ENCODE measurements at places on chromosomes 4 and X.

- DNase-seq, result no peak
Observed at GRCh38 chr4:187668526-187669082, 327.0 kb upstream of the ZFP42 start.

GRCh38 chrX:69808375-69808774, 192.5 kb downstream of the EDA start:
- DNase-seq, result no peak

- no peak for DNase-seq
Observed at GRCh38 chr4:123844374-123844773, 447.8 kb downstream of the SPRY1 start.

GRCh38 chrX:38166478-38167083, 54.1 kb downstream of the SRPX start:
- no peak for DNase-seq

DNA sequence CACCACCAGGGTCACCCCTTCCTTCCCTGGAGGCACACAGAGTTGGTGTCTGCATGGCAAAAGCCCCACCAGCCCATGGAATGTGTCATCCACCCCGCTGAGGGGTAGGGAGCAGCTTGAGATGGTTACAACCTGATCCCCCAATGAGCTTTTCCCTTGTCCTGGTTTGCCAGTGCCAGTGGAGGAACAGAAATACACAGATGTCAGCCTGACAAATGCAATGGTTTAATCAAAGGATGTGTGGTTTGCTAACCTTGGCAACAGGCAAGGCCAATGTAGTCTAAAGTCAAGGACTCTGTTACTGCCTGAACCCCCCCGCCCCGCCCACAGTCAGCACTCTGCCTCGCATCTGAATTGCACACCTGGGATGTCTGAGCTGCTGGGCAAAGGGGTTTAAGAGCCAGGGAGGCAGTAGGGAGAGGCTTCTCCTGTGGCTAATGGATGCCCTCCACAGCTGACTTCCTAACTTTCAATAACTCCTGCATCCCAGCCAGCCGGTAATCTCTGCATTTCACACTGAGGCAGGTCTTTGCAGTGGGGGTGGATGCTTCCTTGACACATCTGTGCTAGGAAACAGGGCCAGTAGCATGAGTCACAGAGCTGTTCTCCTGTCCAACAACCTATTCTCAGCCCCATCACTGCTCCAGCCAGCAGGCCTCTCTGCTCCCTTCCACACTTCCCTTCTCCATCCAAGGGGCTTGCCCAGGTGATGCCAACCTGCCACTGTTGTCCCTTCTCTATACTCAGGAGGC, 137.5 kb downstream of the AMMECR1 start:
- no peak for DNase-seq

- no peak for DNase-seq
Observed at GRCh38 chrX:22141047-22141730, 109.1 kb downstream of the PHEX start.

DNA sequence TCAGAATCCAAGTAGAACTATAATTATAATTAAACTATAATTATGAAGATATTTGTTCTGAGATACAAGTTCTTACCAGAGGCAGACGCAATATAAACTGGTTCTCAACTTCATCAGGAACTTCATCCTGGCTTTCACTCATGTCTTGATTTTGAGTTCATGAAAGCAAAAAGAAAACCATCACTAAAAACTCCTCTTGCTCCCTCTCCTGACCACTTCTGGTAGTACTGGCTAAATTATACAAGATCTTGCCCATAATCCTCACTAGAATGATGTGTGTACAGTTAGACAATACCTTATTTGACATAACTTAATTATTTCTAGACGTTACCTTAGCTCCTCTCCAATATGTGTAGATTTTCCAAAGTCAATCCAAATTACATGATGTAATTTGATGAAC, 3.7 kb downstream of the TAF7L start:
- peak; percentile 4 for DNase-seq

- DNase-seq, result no peak
Observed at GRCh38 chr4:75612306-75612705, 18.0 kb downstream of the CDKL2 start.

GRCh38 chr4:184283659-184284335, 66.1 kb upstream of the ENPP6 start:
- DNase-seq, result no peak

DNA sequence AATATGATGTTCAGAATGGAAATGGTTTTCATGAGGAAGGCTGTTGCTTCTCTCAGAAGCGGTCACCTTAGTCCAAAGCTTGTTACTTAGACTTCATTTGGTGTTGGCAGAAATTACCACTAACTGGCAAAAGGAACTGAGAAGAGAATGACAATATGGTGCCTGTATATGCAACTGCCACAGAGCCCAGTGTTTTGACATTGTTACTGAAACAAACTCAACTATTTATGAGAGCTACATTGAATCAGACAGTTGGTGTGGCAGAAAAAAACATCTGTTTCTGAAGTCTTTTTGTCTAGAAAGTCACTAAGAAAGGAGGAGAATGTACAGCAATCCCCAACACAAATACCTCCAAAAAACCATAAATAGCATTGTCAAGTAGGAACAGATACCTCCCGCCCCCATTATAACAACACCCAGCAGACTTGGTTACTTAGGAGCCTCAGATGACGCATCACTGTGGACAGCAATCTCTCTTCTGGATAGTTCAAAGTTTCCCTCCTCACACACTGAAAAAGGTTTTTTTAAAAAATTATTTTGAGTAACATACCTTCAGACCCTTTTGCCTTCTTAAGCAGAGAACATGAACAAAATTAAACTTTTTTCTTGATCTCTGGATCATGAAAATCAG, 92.2 kb downstream of the MAML3 start:
- no peak for DNase-seq

DNA sequence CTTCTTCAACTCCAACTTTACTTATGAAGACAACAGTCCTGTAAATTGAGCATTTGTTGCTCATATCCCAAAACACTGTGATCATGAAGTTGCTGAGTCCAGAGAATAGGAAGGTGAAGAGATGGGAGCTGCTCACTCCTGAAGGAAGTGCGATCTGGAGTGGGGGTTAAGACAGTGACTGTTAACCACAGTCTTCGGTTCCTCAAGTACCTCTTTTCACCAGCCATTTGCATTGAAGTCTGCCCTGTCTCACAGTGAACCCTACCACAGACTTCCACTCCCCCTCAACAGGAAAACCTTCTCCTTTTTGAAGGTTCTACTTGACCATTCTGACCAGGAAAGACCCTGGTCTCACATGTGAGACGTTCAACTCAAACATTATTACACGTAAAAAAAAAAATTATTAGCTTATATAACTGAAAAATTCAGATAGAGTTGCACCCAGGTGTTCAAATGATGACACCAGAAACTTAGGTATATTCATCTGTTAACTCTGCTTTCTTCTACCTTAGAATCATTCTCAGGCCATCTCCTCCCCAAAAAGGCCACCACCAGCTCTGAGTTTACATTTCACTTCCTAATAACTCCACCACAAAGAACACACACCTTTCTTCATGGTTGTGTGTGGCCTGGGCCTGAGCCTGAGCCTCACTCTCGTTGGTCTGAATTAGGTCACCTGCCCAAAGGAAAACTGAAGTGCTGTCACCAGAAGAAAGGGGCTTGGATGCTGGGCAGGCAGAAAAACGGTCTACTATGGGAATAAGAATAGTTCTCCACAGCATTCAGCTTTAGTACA, 199.2 kb downstream of the DCTD start:
- no peak for DNase-seq

DNA sequence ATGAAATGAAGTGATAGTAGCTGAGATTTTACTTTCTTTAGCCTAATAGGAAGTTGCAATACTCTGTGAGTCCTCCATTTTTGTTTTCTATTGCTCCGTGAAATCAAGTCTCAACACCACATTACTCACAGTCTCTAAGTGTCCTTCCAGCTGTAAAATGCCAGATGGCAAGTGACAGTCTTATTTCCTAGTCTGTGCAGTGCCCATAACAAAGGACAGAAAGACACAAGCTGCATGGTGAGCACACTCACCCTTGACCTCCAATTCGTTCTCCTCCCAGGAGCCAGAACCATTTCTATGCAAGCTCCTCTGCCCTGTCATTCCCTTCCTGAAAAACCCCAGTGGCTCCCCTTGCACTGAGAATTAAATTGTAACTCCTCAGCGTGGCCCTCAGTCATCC, 101.6 kb downstream of the PARM1 start:
- DNase-seq, result no peak

DNA sequence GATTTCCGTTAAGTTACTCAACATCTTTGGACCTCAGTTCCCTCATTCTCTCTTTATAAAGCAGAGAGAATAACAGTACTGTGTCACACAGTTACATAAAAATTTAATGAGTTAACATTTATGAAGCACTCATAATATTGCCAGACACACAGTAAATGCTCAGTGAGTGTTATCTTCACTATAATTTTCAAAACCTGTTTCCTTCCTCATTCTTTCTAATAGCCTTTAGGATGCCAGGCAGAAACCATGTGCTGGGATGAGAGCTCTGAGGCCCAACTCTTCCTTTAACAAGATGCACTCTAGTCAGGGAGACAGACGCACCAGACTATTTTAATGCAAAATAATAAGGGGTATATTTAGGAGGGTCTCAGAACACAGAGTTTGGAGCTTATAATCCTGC, 208.2 kb downstream of the STK32B start:
- DNase-seq, result no peak

- no peak for DNase-seq
Observed at GRCh38 chr4:159966746-159967145, 863.9 kb downstream of the RAPGEF2 start.

DNA sequence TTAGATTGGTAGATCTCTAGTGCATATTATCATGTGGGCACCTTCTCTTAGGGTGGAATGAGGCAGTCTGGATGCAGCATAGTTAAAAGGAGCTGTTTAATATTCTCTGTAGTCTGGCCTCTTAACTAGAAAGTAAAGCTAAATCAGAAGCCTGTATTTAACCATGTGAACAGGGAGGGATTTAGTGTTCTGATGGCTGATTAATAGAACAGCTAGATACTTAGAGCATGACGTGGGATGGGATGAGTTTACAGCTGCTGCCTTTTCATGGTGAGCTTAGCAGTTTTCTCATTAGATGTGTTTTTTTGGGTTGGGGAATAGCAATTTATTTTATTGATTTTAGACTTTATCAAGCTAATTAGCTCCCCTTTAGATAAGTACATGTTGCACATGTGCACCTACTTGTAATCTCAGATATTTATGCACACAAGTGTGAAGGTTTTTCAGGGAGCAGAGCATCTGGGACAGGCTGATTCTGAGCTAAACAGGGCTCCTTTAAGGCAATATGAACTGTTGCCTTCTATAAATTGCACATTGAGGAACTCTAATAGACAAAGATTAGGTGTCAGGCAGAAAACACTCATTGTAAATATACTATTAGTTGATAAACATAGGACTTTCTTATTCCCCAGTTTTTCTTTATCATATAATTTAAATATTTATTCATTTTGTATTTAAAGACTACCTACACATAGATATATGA, 34.1 kb downstream of the YIPF6 start:
- no peak for DNase-seq

GRCh38 chr4:110046588-110047049, 133.9 kb downstream of the EGF start:
- no peak for DNase-seq

GRCh38 chr4:161991811-161992210, 172.0 kb downstream of the FSTL5 start:
- no peak for DNase-seq

- no peak for DNase-seq
Observed at GRCh38 chr4:167452922-167453430, 218.7 kb upstream of the SPOCK3 start.

DNA sequence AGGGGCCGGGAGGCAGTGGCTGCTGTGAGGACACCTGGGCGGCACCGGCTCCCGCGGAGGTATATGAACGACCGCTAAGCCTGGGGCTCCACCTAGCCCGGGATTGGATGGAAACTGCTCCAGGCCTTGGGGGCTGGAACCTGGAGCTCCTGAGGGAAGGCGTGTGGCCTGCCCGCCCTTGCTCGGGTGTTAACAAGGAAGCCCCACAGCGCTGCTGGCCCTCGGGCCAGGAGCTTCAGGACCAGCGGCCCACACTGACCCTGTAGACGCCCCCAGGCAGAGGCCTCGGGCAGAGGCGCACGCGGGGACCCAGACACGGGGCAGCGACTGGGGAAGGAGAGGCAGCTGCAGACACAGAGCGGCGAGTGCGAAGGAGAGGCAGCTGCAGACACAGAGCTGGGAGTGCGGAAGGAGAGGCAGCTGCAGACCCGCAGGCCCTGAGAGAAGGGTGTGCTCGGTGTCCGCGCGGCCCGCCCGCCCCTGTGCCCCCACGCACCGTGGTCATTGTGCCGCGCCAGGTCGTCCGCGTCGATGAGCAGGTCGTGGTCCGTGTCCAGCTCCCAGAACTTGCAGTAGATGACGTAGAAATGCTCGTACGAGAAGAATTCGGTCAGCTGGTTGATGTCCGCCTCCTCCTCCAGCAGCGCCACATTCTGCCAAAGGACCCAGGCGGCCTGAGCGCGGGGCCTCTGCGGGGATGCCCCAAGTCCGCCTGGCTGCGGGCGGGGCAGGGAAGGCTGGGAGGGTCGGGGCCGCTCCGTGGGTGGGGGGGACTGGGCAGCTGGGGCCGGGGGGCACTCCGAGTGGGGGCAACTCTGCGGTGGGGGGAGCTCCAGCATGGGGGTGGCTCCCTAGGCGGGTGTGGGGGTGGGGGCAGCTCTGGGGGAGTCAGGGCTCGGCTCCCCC, 26.7 kb upstream of the GTPBP6 start:
- DNase-seq, result no peak

DNA sequence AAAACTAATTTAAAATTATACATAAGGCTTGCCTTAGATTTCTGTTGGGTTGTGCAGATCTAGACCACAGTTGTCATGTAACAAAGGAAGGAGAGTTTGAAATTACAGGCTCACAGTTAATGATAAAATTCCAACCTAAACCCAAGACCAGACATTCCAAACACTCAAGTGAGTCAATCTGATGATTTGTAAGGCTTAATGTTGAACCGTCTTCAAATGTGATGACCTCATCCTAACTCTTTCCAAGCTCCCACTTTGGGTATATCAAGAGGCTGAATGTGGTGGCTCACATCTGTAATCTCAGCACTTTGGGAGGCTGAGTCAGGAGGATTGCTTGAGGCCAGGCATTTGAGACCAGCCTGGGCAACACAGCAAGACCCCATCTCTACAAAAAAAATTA, 149.2 kb downstream of the TBL1X start:
- DNase-seq, result no peak

DNA sequence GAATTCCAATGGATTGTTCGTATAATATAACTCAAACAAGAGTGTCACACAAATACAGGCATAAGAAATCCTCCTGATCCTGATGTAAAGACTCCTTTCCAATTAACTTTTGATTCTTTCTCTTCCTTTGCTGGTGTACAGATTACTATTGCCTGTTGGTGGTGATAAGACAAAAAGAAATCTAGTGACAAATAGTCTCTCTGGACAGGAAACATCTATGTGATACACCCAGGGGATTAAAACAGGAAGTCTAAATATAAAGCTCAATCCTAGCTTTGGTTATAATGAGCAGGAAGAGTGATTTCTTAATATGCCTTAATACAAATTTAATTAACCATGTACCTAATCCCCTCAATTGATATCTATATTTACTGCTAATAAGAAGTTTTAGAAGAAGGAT, 45.1 kb downstream of the ARHGEF6 start:
- no peak for DNase-seq

- no peak for DNase-seq
Observed at GRCh38 chr4:7126981-7127380, 59.1 kb upstream of the GRPEL1 start.
